NCI-H446 (cell line): ENCODE measurements at places on chromosomes 2 and 18.
A peak's percentile ranks its signal among the peaks of the same experiment; 100 is the strongest.

GRCh38 chr2:241834527-241835210 is 24.0 kb downstream of the PDCD1 start:
- DNase-seq, result no peak

- no peak for DNase-seq
These were observed 89.9 kb upstream of the RANBP2 start for GRCh38 chr2:108629417-108629816.

- no peak for DNase-seq
These were observed 45.6 kb upstream of the RNU4ATAC start for GRCh38 chr2:121485039-121485438.

GRCh38 chr2:150126839-150127238 is 360.6 kb downstream of the RND3 start:
- no peak for DNase-seq

DNA sequence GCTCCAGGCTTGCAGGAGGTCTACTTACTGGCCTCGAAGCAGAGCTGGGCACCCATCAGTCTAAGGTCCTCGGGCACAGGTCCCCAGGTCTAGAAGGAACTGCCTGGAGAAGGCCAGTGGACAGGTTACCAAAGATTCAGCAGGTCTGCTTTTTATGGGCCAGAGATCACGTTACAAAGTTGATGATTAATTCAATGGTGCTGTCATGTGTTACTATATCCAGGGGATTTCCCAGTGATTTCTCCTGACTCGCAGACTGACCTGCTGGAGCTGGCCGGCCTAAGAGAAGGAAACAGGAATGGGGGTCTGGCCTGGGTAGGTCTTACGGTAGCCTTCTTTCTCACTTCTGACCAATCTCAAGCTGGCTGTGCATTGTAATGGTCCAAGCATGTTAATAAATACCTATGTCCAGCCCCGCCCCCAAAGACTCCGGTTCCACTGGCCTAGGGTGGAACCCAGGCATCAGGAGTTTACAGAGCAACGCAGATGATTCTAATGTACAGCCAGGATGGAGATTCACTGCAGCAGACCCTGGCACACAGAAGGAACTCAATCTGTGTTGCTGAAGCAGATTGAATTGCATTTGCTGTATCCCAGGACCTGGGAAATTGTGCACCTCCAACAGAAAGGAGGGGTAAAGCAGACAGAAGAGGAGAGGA is at the start of gene NEURL3:
Gene NEURL3, minus strand, starts transcription at position 127 of the 659 bp plus-strand sequence. Its CDS starts 71 bp downstream, at position 56.
- DNase-seq, result no peak

GRCh38 chr18:47964053-47964452 is 33.6 kb upstream of the SMAD2 start:
- no peak for DNase-seq

DNA sequence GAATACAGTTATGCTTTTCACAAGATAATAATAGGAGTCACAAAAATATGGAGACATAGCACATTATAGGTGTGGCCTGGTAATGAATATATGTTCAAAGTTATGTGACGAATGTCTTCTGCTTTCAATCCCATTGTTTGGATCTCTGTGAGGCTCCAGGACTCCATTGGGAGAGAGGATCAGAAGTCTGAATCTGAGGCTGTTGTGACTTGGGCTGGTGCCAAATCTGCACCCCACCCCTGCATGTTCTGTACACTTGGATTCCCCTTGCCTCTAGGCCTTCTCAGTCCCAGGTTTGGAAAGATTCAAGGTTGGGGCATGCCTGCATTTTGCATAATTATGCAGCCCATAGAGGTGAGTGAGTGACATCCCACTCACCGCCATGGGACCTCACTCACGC is 103.1 kb upstream of the MGAT5 start:
- DNase-seq, result no peak

DNA sequence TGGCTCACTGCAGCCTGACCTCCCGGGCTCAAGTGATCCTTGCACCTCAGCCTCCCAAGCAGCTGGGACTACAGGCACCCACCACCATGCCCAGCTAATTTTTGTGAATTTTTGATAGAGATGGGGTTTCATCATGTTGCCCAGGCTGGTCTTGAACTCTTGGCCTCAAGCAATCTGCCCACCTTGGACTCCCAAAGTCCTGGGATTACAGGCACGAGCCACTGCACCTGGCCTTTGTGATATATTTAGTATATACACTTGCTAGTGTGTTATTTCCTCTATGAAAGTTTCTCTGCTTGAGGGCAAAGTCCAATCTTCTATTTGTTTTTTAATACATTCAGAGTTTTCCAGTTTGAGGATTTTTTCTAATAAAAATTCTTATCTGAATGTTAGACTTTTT is 119.3 kb downstream of the GALNT3 start:
- no peak for DNase-seq

DNA sequence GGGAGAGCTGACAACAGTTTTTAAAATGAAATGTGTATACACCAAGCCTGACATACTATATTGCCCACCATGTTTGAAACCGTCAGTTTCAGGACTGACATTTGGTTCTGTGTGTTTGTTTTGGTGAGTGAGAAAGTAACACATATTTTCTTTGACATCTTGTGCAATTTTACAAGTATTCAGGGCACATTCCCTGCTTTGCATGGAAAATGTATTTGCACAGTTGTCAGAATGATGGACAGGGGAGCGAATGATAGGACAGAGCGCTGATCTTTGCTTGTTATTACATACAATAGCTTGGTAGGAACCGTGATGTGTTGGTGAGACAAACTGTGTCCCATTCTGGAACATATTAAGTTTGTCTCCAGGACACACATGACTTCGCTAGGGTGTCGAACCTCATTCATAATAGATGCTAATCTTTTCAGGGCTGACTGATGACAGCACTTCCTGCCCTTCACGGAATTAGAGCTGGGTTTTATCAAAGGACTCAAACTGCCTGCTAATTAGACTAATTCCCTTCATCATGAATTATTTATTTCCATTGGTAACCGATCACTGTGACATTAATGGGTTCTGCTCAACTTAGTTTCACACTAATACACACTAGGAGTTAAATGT is 158.5 kb downstream of the CDCA7 start:
- DNase-seq, result no peak

DNA sequence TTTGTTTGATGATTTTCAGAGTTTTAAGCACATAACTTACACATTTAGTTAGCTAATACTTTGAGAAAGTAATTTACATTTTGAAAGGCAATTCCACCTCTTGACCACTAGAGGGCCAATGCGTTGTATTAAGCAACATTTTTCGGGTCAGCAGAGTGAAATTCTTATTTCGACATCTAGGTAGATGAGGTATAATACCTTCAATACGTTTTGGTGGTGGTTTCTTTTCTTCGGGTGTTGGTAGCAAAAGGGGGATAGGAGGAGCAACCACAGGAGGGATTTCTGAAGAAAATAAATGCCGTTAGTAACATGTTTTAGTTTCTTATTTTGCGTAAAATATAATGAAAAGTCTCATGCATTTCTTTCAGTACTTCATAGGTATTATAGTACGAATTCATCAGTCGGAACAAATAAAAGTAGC is 106.3 kb downstream of the TTN start:
- no peak for DNase-seq

DNA sequence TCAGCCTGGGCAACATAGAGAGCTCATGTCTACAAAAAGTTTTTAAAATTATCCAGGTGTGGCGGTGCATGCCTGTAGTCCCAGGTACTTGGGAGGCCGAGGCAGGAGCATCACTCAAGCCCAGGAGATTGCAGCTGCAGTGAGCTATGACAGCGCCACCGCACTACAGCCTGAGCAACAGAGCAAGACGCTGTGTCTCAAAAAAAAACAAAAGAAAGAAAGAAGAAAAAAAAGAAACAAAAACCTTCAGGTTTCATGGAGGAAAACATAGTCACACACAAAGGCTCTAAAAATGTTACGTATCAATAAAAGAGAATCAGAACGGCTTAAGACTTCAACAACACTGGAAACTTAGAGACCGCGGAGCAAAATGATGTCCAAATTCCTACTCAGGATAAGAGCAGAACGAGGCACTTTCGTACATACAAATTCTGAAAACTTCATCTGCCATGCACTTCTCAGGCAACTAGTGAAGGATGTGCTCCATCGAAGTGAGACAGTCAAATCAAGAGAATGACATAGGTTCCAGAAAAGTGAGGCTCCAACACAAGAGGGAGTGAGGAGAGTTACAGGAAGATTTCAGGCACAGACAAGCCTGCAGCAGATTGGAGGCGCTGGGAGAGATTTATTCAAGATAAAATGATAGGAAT is 4.4 kb downstream of the HDLBP start:
- DNase-seq, result no peak

GRCh38 chr2:59314031-59314766 is 1073.1 kb upstream of the FANCL start:
- no peak for DNase-seq

DNA sequence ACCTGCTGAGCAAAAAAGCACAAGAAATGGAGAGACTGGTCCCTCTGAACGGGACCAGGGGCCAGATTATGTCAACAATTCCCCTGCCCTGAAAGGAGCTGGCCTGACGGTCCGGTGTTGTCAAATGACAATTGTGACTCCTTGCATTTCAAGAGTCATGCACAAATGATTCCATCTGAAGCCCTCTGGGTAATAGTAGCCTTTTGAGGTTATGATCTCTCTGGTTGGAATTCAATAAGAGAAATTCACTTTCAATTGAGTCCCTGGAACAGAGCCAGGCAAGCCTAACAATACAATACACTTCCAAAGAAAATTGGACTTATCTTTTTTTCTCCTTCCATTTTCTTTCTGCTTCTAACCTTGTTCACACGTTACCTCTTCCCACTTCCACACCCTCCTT is 116.9 kb downstream of the C1D start:
- DNase-seq, result no peak

- DNase-seq, result peak; percentile 9
These were observed 426.9 kb downstream of the CDH2 start for GRCh38 chr18:27750014-27750413.

- no peak for DNase-seq
These were observed 64.7 kb downstream of the KCTD1 start for GRCh38 chr18:26483633-26484032.

GRCh38 chr2:121707344-121707919 is 29.2 kb downstream of the NIFK start:
- DNase-seq, result no peak

GRCh38 chr2:179951680-179952079 is 55.4 kb downstream of the CWC22 start:
- DNase-seq, result no peak

DNA sequence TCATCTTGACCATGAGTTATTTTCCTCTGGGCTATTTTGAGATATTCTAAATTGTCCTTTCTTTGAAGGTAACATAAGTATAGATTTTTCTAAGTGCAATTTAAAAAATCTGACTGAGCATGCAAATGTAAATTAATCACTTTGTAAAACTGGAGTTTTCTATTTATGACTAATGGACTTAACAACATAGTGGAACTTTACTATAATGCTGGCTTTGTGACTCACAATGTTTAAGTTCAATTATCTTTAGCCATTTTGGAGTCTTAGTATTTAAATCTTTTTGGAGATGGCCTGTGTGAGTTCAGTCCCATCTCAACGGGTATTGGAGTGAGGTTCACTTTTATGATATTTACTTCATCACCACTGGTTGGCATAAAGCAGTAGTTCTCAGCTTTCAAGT is 35.2 kb upstream of the NOSTRIN start:
- no peak for DNase-seq

- peak; percentile 90 for DNase-seq
These were observed 45.6 kb upstream of the SLC1A4 start for GRCh38 chr2:64943387-64944150.

DNA sequence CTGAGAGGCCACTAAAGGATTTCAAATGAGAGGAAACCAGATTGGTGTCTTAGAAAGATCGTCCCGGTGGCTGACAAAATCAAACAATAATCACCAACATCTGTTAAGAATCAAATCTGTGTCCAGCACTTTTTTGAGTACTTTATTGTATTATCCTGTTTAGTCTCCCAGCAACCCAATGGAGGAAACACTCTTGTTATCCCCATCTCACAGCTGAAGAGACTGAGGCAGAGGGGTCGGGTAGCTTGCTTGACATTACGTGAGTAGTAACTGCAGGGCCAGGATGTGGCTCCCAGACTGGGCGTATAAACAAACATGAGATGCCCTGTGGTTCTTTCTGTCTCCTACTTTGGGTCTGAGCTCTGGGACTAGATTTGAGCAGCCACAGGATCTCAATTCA is 76.0 kb downstream of the KLHL29 start:
- DNase-seq, result no peak

DNA sequence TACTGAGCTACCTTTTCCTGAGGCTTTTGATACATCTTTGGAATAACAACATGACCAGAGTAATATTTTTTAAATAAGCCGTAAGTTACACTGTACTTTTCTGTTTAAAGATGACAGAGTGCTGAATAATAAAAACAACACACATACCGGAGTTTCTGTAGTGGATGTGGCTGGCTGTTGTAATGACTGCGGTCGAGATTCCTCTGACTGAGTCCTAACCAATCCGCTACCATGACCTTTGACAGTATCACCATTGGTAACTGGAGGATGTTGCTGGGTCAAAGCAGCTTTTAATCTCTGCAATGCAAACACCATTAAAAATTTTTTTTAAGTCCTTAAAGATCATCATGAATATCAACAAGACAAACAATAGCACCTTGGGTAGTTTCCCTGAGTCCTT is 70.7 kb downstream of the ATF2 start:
- no peak for DNase-seq

DNA sequence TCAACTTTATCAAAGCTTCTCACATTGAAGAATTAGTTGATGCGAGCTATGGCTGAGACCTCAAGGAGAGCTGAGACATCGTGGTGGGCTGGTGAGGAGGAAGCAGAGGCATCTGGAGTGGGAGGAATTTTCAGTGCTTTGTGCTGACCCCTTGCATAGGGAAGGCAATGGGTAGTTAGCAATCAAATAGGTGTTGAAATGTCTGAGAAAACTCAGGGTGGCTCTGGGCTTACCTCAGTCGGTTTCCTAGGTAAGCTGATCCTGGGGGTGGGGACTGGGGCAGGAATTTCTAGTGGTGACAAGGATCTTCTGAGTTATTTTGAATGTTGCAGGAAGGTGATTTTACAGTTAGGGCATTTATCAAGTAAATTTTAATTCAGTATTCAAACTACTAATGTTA is 20.7 kb upstream of the DPP10 start:
- no peak for DNase-seq

GRCh38 chr2:104078431-104079157 is 775.3 kb upstream of the POU3F3 start:
- DNase-seq, result no peak

- DNase-seq, result no peak
These were observed 37.8 kb downstream of the INO80C start for GRCh38 chr18:35459997-35460396.

DNA sequence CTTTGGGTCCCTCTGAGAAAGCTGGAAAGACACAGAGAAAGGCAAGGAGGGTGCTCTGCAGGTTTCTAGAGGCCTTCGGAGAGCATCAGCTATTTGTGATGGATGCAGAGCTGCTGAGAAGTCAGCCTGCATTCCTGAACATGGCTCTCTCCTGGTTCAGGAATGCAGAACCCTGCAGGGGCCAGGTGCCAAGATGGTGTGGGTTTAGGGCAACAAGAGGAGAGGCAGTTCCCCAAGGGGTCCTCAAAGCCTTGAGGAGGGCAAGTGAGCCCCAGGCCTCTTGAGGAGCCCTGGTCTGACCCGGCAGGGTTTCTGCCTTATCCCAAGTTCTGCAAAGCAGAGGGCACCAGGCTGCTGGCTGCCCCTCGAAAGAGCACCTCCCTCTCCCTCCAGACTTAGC is 93.3 kb downstream of the HS1BP3 start:
- no peak for DNase-seq

- DNase-seq, result no peak
These were observed 131.0 kb downstream of the BCL2L11 start for GRCh38 chr2:111251711-111252110.
